ENCODE measurements at places on chromosomes 7 and 10. TPM values are rescaled to one million over a fixed set of nuclear protein-coding genes. Genes with fewer than 3 reads are reported as not detected.

Gene GJD4
- not detected for total RNA-seq

Gene CPA2
- 0.84 TPM for total RNA-seq

Gene PNLIPRP3
- total RNA-seq, result not detected

Gene GHRHR
- not detected for total RNA-seq

Gene IGFBP3
- 0.22 TPM for total RNA-seq

Gene MET
- total RNA-seq, result 0.65 TPM

Gene ERVW-1
- not detected for total RNA-seq

Gene CACNB2
- not detected for total RNA-seq

Gene SHTN1
- total RNA-seq, result 18.6 TPM

Gene SEMA3E
- 0.04 TPM for total RNA-seq

Gene SPDYE2B
- not detected for total RNA-seq

Gene KCNIP2
- 4.8 TPM for total RNA-seq

Gene HECTD2
- total RNA-seq, result 5.8 TPM

Gene ELFN1
- total RNA-seq, result 0.45 TPM

Gene TMEM176A
- not detected for total RNA-seq

Gene LIPN
- total RNA-seq, result not detected

Gene MYOZ1
- total RNA-seq, result not detected

Gene ASAH2
- 11.8 TPM for total RNA-seq

Gene COPG2
- 42.4 TPM for total RNA-seq

Gene NEUROG3
- total RNA-seq, result not detected

Gene CUBN
- total RNA-seq, result 0.09 TPM

Gene CALCR
- total RNA-seq, result 0.16 TPM

Gene TEX47
- total RNA-seq, result not detected

Gene OR13A1
- 0.13 TPM for total RNA-seq

Gene BAIAP2L1
- 22.9 TPM for total RNA-seq

Gene ZNF485
- total RNA-seq, result 12.1 TPM

Gene RELN
- 25.1 TPM for total RNA-seq

Gene OTUD1
- total RNA-seq, result 1.8 TPM

Gene TMEM229A
- total RNA-seq, result not detected

Gene WDR11
- total RNA-seq, result 20.1 TPM

Gene ZWINT
- 119 TPM for total RNA-seq

Gene DPYSL4
- total RNA-seq, result not detected

Gene DENND2A
- total RNA-seq, result not detected

Gene KNDC1
- 0.11 TPM for total RNA-seq

Gene KIN
- total RNA-seq, result 11.7 TPM

Gene MOGAT3
- total RNA-seq, result not detected

Gene ASZ1
- total RNA-seq, result not detected

Gene SFTPD
- total RNA-seq, result 0.29 TPM

Gene COL13A1
- not detected for total RNA-seq

Gene GNGT1
- 0.83 TPM for total RNA-seq

Gene CPVL
- 2.0 TPM for total RNA-seq

Gene CCL24
- 0.45 TPM for total RNA-seq

Gene GPR158
- total RNA-seq, result 5.4 TPM

Gene CLRN3
- not detected for total RNA-seq

Gene MYO3A
- not detected for total RNA-seq

Gene FGFBP3
- 3.0 TPM for total RNA-seq

Gene NKX2-3
- not detected for total RNA-seq

Gene CACUL1
- 16.5 TPM for total RNA-seq

Gene FGL2
- total RNA-seq, result 0.11 TPM

Gene SFRP4
- total RNA-seq, result not detected

Gene HMX2
- 0.58 TPM for total RNA-seq

Gene DNA2
- total RNA-seq, result 45.8 TPM

Gene KIAA1549
- total RNA-seq, result 0.25 TPM

Gene SPAM1
- not detected for total RNA-seq

Gene MMP21
- not detected for total RNA-seq
